ENCODE measurements at places on chromosomes 11 and 22.

DNA sequence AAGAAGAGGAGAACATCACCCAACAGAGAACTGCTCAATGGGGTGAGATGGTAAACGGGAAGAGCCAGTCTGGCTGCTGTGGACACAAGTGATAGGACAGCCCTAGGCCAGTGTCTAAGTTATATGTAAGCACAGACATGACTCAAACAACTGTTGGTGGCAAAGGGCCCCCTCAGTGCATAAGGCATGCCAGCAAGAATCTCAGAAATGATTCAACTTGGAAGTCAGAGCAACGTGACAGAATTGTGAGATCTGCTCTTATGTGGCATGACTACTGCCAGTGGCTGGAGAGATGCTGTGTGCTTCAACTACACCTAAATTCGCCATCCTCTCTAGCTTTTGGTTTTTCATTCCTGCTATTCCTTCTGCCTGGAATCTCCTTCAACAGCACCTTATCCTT, 7.4 kb downstream of the SLN start:
- no peak for DNase-seq

- DNase-seq: no peak
Measured at GRCh38 chr22:24465975-24466374, 29.2 kb upstream of the UPB1 start.

- DNase-seq: no peak
Measured at GRCh38 chr22:44014241-44014640, 9.9 kb upstream of the PARVB start.

DNA sequence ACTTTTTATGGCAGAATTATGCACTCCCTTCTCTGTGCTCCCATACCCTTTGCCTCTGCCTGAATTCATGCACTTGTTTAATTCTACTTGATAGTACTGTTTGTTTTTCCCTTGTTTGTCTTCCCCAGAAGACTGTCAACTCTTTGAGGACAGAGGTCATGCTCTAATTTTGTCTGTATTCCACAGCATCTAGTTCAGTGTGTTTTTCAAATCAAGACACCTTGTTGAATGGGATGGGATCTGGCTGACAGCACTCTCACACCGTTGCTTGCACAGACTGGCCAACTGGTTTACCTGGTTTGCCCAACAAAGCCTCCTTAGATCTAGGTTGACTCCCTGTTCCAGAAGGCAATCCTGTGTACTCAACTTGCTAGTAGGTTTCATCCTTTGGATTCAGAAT, 121.2 kb upstream of the TIMP3 start:
- no peak for DNase-seq

DNA sequence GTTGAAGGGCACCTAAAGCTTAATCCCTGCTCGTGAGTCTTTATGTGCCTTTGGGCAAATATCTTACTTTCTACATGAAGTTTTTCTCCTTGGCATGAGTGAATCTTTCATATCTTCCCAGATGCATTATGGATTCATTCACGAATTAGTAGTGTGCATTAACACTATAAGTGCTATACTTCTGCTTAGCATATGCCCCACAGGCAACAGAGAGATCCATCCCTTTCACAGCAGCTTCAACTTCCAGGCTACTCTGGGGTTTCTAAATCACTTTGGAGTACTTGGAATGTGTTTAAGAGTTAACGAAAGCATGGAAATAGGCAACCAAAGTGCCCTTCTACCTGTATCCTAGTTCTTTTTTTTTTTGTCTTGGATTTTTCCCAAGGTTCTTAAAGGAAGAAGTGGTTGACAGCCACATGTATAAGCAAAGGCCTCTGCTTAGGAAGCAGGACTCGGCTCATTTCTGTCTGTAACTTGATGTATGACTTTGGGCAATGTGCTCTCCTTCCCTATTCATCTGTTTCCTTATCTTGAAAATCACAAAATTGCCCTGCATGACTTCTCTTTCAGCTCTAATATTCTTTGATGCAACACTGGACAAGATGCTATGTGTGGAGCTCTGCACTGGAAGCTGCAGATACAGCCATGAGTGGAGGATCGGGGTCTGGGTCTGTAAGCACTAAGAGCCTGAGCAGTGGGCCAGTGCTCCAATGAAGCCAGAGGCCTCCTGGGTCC, 54.5 kb upstream of the ME3 start:
- DNase-seq: no peak

GRCh38 chr11:72574548-72575460, 99.4 kb downstream of the PDE2A start:
- DNase-seq: no peak
